Left ventricle myocardium inferior (tissue), 1 donor: ENCODE measurements at places on chromosomes 2 and 18. TPM values are rescaled to one million over a fixed set of nuclear protein-coding genes. Genes with fewer than 3 reads are reported as not detected.
A peak's percentile ranks its signal among the peaks of the same experiment; 100 is the strongest.

DNA sequence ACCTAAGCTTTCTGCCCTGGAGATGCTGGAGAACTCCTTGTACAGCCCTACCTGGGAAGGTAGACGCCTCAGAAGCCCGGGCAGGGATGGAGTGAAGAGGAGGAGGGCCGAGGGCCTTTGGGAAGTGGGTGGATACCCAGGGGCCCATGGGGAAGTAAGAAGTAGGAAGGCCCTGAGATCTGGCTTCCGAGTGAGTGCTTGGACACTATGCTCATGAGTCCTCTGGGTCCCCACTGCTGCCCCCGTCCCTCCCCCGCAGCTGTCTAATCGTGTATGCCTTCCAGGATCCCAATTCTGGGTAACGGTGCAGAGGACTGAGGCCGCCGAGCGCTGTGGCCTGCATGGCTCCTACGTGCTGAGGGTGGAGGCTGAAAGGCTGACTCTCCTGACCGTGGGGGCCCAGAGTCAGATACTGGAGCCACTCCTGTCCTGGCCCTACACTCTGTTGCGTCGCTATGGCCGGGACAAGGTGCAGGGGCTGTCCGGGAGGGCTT, 1.1 kb downstream of the DOK1 start:
- peaks cover 39% of the 10 kb centered on the region for H3K4me1 ChIP-seq
- H3K4me3 ChIP-seq = peak overlapping the region; percentile 78
- no peaks in the 10 kb centered on the region for H3K36me3 ChIP-seq
- no peak for DNase-seq

The SERPINB13 gene
- not detected for total RNA-seq

The WDR33 gene
- total RNA-seq = 38.9 TPM

The SERPINB5 gene
- total RNA-seq = not detected

The HEATR5B gene
- 20.0 TPM for total RNA-seq
